ENCODE measurements at places on chromosomes 11 and 22.
A peak's percentile ranks its signal among the peaks of the same experiment; 100 is the strongest.

DNA sequence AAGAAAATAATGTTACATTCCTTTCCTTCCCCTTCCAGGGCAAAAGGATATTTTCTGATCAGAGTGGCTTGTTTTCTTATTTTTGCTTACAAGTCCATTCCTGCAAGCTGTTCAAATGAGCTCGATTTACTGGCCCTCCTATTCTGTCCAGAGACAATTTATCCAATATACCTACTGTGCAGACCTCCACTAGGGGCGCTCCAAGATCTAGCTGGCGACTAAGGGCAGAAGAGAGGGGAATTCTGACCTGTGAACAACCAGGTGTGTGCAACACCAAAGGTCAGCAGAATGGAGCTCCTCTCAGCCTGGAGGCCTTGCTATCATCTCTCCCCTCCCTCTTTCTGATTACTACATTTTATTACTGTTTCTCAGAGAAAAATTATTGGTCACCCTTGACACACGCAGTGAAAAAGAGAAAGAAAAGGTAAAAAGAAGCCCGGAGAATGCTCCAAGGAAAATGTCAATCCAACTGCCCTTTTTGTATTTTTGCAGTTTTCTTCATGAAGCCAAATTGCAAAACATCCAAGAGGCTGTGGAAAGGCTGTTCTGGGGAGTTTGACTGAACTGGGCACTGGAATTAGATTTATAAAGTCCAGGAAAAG, 3.2 kb downstream of the SEZ6L start:
- no peak for DNase-seq

- DNase-seq: no peak
These were observed 973.6 kb upstream of the TENM4 start for GRCh38 chr11:80414181-80415165.

DNA sequence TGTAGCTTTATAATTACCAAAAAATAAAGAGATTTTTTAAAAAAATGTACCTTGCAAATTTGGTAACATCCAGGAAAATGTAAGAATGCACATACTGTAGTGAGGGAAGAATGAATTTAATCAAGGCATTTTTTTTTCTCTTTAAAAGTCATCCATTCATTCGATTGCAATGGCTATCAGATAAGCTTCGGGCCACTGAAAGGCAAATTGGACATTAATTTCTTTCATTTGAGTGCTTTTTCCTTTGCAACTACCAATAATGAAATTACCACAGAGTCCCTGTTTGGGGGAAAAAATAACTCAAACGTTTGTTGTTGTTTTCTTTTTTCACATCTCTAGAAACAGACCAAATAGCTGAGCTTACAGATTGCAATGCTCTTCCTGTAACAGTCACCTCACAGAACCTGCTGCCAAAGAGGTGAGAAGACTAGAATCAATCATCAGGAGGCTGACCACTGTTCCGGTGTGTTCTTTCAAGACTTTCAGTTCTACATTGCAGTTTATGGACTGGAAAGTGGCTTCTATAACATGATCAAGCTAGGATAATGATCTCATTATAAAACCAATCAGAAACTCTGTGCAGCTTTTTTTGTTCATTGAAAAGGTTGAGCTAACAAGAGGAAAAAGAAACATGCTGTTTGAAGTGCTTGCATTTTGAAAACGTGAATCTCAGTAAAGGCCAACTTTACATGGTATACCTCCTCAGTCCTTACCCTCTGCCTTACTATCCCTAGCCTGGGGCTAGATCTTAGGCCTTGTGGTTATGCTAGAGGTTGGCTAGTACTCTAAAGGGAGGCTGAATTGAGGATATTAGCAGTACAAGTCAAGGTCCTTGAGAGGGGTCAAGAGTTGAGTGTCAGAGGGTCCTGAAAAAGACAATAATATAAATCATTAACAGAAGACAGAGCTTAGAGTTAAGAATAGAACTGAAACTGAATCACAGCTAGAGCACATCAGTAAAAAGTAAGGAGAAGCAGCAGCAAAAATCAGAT, 1276.1 kb downstream of the LRRC4C start:
- DNase-seq: no peak

DNA sequence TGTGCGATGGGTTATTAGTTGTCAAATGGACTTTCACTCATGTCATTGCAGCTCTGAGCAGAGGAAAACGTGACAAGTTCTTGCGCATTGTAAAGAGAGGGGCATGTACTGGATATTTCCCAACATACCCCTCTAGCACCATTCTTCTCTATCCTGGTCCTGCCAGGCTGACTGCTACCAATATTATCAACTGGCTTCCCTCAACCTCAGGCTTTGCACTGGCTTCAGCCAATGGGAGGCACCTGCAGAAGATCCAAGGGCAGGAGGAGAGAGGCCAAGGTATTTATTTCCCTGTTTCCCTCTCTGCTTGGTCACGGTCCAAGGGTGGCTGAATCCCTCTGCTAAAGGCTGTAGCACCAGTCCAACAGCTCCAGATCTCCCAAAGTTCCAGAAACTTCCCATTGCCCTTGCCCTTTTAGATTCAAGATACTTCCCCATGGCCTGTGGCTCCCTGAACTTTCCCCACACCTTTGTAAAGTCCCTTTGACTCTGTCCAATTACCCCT, 175.6 kb upstream of the NECTIN1 start:
- DNase-seq: no peak

GRCh38 chr11:69267395-69267805, 26.6 kb upstream of the MYEOV start:
- DNase-seq: no peak

- DNase-seq: no peak
These were observed 73.0 kb upstream of the ADSL start for GRCh38 chr22:40273319-40273718.

DNA sequence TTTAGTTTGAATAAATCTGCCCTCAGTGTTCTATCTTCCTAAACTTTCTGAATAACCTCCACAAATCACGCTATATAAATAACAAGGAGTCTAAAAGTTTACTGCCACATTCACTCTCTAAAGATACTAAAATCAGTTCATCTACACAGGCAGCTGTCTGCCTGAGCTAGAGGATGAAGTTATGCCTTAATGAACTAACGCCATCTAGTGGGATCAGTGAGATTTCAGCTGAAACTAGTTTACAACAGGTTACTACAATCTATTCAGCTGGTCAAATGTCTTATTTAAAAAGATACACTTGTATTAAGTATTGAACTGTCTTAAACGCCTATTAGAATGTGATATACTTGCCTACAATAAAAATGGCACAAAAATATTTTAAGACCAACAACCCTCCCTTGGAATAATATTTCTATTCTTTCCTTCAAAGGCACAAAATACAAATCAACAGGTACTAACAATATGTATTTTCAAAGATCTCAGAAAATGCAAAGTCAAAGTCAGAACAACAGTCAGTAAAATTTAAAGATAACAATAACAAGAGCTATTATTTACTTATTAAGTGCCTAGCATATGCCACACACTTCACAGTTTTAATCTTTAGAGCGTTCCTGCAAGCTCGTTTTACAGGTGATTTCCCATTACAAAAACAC, 84.1 kb downstream of the LARGE2 start:
- DNase-seq: peak; percentile 48

DNA sequence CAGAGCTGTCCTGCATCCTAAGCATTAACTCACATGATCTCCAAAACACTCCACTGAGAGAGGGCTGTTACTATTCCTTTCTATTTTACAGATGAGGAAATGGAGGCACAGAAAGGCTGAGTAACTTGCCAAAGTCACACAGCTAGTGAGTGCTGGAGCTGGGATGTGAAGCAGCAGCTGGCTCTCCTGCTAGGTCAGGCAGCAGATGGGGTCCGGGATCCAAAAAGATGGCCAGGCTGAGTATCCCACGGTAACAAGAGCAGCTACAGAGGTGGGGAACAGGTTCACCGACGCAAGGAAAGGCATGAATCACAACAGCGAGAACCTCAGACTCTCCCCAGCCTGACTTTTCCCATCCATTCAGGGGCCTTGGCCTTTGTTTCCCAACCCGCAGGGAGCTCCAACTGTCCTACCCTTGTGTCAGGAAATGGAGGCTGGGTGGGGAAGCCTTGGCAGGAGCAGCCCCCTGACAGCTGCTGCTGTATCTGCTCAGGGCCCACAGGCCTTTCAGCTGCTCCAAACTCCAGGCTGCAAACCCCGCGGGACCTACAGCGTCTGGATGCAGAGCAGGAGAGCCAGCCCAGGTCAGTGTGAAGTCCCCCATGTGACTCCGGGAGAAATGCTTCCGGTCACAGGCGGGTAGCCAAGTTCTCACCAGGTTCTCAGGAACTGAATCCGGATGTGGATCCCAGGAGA, 29.5 kb downstream of the DKK3 start:
- DNase-seq: no peak

- no peak for DNase-seq
These were observed 14.2 kb downstream of the SMCO4 start for GRCh38 chr11:93528757-93529645.

DNA sequence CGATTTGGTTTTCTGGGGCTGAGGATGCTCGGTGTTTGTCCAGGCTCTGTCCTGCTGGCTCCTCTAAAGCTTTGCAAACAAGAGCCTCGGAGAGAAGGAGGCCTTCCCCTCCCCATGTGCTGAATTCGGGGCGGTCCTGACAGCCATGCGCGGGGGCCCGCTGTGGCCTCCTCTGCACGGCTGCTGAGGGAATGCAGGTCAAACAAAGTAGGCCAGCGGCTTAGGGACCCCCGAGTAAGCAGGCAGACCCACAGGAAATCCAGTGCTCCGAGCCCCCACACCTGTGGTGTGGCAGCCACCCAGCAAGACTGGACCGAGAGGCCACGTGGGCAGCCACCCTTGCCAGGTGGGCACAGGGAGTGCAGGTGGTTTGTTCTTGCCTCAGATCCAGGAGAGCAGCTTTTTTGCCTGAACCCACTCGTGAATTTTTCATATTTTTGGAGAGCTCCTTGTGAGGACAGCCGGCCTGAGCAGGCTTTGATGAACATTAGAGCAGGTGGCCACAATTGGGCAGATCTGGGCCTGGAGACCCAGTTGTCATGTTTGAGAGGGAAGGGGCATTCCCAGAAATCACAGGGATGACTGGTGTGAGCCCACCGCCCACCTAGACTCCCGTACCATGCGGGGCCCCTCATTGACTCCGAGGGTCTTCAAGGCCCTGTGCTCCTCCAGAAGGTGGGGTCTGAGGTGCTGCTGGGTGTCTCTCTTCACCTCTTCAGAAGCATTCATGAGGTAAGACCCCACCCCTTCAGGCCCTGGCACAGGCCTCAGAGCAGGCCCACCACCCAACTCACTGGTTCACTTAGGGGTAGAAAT, 43.0 kb upstream of the KCNQ1OT1 start:
- DNase-seq: no peak

- DNase-seq: no peak
These were observed 29.8 kb downstream of the GVQW3 start for GRCh38 chr11:76410851-76411357.

- DNase-seq: no peak
These were observed 17.1 kb downstream of the TUBGCP6 start for GRCh38 chr22:50227579-50228215.

GRCh38 chr11:65778431-65778900, 2.3 kb downstream of the AP5B1 start:
- no peak for DNase-seq

DNA sequence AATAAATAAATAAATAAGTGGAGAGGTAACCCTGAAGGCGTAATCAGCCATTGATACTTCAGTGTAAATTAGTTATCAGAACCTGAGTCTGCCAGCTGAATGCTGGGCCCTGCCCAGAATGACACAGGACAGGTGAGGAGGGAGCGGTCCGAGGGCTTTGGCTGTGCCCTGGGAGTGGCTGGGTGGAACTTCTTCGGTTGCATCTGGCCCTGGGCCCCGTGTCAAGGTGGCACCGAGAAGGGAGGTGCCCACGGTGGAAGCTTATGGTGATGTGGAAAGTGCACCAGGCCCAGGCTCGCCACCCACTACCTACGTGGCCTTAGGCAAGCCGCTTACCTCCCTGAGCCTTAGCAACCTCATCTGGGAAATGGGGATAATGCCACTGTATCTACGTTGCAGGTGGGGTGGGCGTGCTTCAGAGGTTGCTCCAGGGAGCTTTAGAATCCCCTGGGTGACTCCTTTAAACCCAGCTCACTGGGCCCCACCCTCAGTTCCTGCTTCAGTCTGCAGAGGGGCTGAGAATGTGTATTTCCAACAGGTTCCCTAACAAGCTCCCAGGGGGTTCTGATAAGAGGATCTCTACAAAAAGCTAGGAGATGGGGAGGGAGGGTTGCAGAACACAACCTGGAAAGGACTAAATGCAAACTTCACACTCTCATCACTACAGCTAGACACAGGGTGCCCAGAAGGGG, 38.8 kb downstream of the TXN2 start:
- DNase-seq: no peak

GRCh38 chr22:49303781-49304461, 523.8 kb downstream of the BRD1 start:
- no peak for DNase-seq

DNA sequence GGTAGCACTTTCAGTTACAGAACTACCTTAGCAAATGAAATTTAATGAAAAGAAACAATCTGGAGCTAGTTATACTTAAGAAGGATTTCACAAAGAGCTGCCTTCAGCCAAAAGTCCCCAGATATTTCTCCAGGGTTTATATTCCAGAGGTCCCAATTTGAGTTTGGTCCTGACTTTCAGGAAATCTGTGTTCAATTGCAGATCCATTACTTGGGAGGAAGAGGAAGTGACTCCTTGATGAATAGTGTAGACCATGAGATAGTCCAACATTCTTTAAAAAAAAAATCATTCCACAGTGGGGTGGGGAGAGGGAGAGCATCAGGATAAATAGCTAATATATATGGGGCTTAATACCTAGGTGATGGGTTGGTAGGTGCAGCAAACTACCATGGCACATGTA, 117.6 kb upstream of the ARHGAP20 start:
- no peak for DNase-seq

GRCh38 chr11:73141031-73141308, 1.1 kb downstream of the FCHSD2 start:
- no peak for DNase-seq

DNA sequence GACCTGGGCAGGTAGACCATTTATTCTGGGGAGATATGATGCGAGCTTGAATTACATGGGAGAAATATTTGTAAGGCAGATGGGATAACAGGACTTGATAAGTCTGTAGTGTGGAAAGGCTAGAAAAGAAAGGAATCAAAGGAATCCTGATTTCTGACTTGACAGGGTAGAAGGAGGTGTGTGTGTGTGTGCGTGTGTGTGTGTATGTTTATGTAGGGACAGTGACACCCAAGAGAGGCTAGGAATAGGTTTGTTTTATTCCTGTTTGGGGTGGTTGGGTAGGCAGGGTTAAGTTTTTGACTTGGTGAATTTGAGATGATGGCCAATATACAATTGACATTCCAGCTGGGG, 390 bp upstream of the HTATIP2 start:
- DNase-seq: no peak

GRCh38 chr11:6926208-6927029, at the start of gene ZNF215:
ZNF215 (plus strand) TSS chr11:6926426; CDS start chr11:6932273, 5,847 bp downstream.
- peak; percentile 76 for DNase-seq

- DNase-seq: no peak
These were observed 291.8 kb upstream of the DDI1 start for GRCh38 chr11:103744496-103745153.

DNA sequence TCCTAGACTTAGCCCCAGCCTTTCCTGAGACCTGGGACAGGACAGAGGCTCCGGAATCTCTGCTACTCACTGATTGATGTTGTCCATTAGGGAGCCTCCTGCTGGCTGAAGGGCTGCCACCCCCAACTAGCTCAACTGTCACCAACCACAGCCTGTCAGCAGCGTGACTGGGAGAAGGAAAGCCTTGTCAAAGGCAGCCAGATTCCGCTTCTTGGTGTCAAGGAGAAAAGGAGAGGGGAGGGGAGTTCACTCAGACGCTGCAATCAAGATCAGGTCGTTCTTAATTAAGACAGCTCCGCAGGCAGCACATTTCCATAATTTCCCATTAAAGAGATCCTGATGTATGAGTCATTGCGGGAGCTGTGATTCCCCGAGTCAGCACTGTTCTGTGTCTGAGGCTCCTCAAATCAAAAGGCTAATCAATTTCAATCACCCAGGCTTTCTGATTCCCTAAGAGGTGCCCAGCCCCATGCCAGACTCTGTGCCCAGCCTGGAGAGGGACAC, 152.8 kb upstream of the ZBED5 start:
- DNase-seq: no peak

All from amniotic stem cell (primary cell).